ENCODE measurements at places on chromosomes 7 and 10.

DNA sequence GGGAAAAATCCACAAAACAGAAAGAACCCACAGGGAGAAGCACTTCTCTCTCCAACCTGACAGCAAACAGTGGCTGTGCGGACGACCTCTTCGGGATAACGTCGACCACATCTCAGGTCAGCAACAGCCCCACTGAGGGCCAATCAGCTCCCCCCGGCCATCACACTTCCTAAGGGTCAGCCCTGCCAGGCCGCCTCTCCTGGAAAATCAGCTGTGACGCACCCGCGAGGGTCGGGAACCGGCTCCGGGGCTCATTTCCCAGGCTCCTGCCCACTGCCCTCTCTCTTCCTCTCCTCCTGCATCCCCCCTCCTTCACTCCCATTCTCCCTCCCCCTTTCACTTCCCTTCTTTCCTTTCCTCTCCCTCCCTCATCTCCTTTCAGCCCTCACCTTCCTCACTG is 118.3 kb downstream of the DIP2C start:
- no peak for DNase-seq

- DNase-seq = no peak
Observed at GRCh38 chr10:28878236-28878970, 201.1 kb downstream of the BAMBI start.

- no peak for DNase-seq
Observed at GRCh38 chr7:125033506-125033905, 103.9 kb upstream of the POT1 start.

- DNase-seq = no peak
Observed at GRCh38 chr7:47461161-47461560, 120.8 kb downstream of the TNS3 start.

- DNase-seq = no peak
Observed at GRCh38 chr7:76364198-76364584, 5.4 kb upstream of the YWHAG start.

DNA sequence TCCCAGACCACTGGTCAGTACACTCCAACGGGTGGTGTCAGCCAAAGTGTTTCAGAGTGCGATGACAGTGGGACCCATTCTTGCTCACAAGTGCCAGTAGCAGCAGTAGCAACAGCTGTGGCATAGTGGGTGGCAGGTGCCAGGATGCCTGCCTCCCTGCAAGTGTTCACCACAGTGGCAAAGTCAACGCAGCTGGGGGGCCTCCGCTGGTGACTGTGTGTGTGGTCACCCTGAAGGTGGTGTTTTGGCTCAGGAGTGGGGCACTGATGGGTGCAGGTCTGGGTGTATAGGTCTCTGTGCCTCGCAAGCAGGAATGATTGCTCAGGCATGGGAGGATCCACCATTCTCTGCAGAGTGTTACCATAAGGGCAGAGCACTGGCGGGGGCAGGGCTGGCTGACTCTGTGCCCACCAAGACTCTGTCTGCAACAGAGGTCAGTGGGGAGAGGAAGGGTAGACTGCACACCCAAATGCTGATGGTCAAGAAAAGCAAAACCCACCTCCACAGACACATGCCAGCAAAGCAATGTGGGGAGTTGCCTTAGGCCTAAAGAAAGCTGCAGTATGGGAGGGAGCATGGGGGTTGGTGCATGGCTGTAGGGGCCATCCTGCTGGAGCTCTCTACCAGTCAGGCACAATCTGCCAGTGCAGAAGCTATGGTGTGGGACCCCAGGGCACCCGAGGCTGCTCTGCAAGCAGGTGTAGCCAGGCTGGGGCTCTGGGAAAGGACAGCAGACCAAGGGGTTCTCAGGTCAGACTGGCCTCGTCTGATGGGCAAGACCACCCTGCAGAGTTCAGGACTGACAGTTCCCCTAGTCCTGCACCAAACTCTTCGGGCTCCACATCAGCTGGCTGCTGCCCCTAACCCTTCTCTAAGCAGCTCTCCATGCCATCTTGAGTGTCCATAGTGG is 368.1 kb downstream of the CTNNA3 start:
- DNase-seq = no peak

GRCh38 chr10:69640196-69640980 is 10.3 kb downstream of the FAM241B start:
- DNase-seq = no peak

- DNase-seq = no peak
Observed at GRCh38 chr7:158655931-158656441, 48.6 kb downstream of the NCAPG2 start.

DNA sequence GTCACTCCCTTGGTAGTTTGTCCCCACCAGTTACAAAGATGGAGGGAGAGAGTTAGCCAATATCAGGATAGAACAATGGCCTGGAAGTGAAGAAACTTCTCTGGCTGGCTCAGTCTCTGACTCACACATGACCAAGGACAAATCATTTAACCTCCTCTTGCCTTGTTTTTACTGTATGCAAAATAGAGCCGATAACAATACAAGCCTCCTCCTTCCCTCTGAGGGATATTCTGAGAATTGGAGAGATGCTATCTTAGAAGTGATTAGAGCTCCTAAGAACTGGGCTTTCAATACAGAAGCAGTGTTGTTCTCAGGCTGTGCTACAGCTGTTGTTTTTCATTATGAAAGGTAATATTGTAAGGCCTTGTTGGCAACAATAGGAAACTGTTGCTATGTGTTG is 87.7 kb upstream of the EGR2 start:
- DNase-seq = no peak

GRCh38 chr10:110502851-110503301 is 5.2 kb downstream of the DUSP5 start:
- no peak for DNase-seq

- no peak for DNase-seq
Observed at GRCh38 chr7:104960741-104961448, 53.1 kb upstream of the KMT2E start.

- DNase-seq = no peak
Observed at GRCh38 chr10:68781613-68782574, 45.4 kb upstream of the STOX1 start.

GRCh38 chr10:70920519-70920918 is 32.2 kb upstream of the PCBD1 start:
- no peak for DNase-seq

DNA sequence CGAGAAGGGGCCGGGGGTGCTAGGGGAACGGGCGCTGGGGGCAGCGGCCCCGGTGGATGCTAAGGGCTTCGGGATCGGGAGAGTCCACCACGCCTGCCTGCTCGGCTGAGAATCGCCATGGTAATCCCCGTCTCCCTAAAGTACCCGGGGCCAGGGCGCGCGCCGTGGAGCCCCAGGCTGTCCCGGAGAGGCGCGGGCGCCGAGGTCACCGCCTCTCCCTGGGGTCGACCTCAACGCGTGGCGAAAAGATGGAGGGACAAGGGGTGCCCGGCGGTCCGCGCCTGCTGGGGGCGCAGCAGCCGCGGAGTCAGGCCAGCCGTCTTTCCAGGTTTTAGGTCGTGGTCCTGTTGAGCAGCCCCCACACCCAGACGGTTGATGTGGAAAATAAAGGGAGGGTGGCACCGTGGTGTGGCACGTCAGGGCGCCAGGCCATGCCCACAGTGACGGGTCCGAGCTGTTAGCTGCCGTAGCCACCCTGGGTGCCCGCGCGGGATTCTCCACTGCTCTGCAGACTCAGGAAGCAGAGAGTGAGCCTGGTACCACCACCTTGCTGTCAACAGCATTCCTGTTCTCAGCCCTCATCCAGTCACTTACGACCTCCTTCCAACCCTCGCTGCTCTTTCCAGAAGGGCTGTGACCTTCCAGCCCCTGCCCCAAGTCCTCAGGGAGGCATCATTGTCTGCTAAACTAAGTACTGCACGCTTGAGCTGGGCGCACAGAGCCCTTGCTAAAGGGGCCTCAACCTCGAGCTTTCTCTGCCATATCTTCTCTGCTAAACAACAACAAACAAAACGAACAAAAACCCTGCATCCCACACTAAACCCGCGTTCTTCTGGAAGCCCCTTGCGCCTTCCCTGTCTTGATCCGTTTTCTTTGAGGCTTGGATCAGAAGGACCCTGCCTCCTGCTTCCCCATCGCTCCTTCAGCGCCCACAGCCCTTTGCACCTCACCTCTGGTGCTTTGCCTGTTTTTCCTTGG is 666 bp downstream of the SMKR1 start:
- DNase-seq = no peak
